ENCODE measurements at places on chromosomes 2 and 18.

DNA sequence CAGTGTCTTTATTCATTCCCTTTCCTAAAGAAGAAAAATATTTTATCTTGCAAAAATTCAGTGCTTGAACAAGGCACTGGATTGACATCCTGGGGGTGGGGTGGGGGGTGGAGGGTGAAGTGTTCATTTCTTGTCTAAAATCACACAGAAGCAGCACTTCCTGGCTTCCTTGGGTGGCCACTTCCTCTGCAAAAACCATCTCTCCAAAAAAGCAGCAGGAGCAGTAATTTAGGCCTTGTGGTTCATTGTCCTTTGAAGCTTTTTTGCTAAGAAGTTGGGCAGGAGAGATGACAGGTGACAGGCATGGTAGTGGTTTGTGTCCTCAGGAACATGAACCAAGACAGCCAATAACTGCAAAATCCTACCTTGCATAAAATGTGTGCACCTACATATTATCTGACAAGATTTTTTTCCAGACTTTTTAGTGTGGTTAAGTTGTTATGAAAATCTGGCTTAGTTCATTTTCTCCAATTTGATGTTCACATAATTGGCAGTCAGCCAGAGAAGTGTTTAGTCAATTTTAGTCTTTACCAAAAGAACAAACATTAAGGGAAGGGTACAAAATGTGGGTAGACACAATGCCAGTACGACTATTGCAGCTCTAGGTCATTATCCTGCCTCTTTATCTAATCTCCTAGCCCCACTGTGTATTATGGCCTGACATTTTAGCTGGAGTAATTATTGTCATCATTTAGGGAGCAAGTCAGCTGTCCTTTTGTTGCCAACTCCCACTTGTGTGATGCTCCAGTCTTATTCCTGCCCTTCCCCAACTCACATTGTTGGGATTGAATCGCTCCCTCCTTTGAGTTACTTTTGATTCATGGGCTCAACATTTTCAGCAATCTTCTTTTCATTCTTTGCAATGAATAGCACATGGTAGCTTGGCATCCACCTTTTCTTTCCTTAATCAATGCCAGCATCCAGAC is 177.2 kb downstream of the MYO3B start:
- no peak for DNase-seq

DNA sequence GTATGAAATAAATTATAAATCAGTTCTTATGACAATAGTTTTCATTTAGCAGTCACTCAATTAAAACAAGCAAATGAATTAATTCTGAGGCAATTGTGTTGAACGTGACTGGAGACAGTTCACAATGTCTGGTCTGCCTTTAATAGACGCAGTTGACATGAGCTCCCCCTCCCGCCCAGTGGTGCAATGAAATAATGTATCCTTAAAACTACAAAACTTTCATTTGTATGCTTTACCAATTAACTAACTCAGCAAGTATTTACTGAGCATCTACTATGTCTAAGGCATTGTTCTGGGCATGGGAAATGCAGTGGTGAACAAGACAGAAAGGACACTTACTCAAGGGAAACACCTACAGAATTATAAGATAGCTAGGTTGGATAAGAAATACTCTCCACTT is 3.5 kb upstream of the DSC2 start:
- no peak for DNase-seq

- no peak for DNase-seq
These were observed 3.7 kb downstream of the EEF1B2 start for GRCh38 chr2:206163251-206163880.

- no peak for DNase-seq
These were observed 41.0 kb downstream of the DTNB start for GRCh38 chr2:25632396-25632795.

- DNase-seq = no peak
These were observed 54.4 kb downstream of the COL5A2 start for GRCh38 chr2:189125195-189125594.

DNA sequence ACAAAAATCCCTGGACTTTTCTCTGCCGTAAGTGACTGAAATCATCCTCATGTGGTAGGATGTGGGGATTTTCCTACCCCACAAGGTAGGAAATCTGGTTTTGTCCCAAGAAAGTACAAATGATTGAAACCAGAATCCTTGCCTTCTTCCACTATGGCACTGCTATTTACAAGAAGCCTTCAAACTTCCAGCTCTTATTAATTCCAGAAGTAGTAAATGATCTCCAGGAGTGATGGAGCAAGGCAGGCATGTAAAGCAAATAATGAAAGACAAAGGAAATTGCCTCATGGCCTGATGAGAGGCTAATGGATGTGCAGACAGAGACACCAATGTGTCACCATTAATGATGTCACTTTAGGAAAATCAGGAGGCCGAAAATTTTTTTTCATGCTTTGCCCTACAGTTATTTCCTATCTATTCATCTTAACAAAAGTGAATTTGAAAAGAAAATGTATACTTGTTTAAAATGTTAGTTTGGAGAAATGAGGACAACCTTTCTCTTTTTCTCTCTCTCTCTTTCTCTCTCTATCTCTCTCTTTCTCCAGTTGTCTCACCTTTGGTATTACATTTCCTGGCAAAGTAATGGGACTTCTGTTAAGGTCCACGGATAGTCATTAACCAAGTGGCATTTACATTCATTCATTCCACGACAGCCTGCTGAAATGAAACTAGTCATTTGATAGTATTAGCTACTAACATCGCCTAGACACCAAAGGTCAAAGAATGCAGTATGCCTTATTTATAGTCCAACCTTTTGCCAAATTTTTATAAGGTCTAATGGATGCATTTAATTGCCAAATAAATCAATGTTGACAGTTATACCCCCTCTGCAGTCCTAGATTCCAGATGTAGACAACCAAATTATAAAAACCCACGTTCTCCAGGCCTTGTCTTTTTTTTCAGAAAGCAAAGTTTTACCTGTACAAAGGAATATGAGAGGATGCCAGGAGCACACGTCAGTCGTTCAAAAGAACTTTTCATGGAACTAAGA is 5.0 kb upstream of the EVA1A start:
- no peak for DNase-seq

DNA sequence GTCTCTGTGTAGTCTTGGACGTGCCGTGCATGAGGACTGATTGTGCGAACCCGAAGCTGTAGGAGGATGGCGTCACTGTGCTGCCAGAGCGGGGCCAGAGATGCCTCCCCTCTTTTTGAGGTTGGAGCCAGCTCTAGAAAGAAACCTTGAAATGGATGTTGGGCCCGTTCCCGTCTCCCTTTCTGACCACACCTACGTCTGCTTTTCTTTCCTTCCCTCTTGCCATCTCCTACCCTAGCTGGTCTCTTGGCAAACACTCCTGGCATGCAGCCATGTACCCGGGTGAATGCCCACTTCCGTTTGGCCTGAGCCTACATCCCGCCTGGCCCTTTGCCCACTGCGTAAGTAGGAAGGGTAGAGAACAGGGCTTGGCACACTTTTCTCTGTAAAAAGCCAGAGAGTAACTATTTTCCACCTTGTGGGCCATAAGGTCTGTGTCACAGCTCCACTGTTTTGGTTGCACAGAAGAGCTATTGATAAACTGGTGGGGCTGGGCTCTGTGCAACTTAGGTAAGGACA is 37.4 kb downstream of the SH3BP4 start:
- DNase-seq = no peak

DNA sequence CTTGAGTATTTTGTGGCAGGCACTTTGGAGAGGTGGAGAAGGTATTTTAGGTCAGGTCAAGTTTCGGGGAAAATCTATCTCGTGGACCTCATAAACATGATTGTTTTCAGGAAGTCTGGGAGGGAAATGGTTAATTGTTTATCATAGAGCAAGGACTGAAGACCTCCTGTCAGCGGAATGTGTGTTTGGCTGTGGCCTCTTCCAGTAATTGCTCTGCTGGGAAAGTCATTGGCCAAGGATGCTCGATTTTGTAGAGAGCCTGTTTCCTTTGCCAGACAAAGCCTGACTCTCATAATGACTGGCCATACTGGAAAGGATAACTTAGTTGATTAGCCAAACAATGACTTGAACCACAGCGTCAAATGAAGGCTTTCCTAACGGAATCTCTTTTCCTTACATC is 30.0 kb downstream of the IL1R2 start:
- DNase-seq = no peak

GRCh38 chr18:332007-332406 is 64.2 kb upstream of the THOC1 start:
- no peak for DNase-seq

DNA sequence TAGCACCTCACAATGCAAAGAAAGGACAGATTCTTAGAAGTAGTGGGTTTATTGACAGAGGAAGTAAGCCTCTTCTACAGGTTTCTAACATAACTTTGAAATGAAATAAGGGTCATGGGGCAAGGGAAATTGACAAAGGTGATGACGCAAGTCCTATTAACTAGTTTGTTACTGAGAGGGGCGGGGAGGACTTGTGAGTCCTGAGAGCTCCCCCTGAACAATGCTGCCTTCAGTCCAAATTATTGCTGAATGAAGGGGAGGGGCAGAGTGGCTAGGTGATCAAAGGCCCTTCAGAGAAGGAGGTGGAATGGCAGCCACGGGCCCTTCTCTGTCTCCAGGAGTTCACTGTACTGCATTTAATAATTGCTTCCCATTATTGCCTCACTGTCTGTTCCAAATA is 390.0 kb downstream of the MEIS1 start:
- DNase-seq = no peak

DNA sequence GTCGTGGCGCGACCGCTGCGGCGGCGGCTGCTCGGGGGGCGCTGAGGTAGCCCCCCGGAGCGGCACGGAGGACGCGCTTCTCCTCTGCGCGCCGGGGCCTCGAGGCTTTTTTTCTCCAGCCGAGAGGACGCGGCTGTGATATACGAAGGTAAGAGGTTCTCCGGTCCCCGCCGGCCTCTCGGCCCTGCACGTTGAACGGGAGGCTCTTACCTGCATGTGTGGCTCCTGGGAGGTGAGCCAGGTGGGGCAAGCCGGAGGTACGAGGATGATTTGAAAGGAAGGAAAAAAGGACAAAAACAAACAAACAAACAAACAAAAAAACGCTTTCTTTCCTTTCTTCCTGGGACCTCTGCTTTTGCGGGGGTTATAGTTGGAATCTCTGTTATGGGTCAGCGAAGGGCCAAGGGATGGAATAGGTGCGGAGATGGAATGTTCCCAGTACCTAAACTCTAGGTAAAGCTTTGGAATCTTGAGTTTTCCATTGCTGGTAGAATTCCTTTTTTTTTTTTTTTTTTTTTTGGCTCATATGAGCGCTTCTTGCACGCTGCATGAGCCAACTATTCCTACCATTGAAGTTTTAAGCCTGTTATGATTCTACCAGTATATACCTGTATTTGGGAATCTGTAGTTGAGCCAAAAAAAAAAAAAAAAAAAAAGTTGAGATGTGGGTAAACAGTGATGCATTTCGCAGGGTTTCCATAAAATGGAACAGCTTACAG is 674 bp downstream of the PTPN4 start:
- DNase-seq = no peak

GRCh38 chr2:22999951-23000350 is 385.0 kb upstream of the KLHL29 start:
- DNase-seq = no peak

DNA sequence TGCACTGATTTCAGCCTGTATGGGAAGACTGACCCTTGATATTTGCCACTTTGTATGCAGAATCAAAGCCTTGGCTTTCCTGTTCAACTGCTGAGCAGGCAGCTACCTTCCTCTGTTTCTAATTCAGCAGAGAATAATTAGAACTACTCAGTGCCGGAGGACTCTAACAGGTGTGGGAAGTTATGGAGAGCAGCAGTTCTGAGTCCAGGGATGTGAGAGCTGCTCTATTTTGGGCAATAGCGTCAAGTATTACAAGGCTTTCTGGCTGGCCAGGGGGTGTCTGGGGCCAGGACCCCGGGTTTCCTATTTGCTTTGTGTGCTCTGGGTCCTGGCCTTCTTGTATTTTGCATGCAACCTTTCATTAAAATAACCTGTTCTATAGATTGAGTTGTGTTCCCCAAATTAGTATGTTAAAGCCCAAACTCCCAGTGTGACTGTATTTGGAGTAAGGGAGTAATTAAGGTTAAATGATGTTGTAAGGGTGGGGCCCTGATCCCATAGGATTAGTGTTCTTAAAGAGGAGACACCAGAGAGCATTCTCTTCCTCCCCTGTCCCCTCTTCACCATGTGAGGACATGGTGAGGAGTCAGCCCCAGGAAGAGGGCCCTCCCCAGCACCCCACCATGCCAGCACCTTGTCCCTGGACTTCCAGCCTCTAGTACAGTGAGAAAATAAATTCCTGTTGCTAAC is 5.6 kb upstream of the NTSR2 start:
- no peak for DNase-seq

DNA sequence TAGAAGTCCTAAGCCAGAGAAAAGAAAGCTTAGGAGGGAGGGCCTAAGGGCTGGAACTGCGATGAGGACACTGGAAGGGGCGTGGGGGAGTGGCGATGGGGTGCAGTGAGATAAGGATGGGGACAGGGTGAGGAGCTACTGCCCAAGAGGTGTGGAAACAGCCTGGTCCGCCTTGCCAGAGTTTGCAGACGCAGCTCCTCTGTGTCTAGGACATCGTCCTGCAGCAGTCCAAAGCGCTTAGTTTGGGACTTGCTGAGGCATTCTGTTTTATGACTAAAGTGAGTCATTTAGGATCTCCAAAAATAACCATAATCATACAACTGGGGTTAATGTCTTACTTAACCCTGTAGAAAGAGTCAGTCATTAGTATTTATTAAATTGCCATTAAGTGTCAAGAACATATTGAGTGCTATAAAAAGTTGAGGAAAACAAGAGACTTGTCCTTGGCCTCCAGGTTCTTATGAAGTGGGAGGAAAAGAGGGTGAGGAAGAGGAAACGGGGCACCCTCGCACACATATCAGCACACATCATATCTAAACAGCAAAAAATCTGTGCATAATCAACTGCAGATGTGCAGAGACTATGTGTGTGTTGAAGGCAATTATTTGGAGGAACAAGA is 74.8 kb downstream of the CDK15 start:
- DNase-seq = no peak

DNA sequence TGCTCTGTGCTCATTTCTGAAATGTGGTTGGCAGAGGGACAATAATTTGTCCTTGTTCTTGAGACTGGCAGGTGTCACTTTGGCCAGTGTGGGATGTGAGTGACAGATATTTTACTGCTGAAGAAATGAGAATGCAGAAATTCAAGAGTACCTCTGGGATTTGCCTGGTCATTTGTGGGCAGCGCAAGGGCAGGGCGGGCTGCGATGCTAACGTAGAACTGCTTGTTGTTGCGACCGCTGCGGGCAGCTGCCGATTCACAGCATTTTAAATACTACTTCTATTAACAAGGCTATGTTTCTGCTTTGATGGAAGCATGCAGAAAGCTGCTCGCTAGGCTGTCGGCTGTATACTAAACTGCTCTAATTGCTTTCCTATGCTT is 268.6 kb downstream of the FIGN start:
- no peak for DNase-seq

GRCh38 chr18:29596959-29597358 is 1420.0 kb upstream of the CDH2 start:
- DNase-seq = no peak

DNA sequence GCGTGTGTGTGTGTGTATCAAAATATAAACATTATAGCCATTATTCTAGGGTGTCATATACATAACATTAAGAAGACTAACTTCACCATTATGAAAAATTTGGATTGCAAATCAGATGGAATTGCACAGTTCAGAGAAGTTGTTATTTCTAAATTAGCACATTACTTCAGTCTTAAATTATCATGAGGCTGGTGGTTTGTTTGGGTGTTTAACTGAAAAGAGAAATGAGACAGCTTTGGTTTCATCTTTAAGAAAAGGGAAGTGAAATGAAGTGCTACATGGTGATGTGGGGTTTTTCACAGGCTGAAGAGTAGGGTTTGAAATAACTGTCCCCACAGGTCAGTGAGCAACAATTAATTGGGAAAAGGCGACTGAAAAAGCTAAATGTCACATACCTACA is 161.2 kb upstream of the XIRP2 start:
- no peak for DNase-seq
